ENCODE measurements at places on chromosomes 5 and 9. TPM values are rescaled to one million over a fixed set of nuclear protein-coding genes. Genes with fewer than 3 reads are reported as not detected.

MYMK gene
- total RNA-seq: not detected

FOXD4L5 gene
- total RNA-seq: not detected

BTNL3 gene
- 1.0 TPM for total RNA-seq

FOXE1 gene
- not detected for total RNA-seq

WWC1 gene
- total RNA-seq: 1.2 TPM

MED10 gene
- total RNA-seq: 46.0 TPM

TAF11L10 gene
- not detected for total RNA-seq

PPP2R2B gene
- total RNA-seq: 9.3 TPM

UGT3A2 gene
- total RNA-seq: not detected

GCNT4 gene
- total RNA-seq: 1.5 TPM

TAF11L14 gene
- total RNA-seq: not detected

SPATA9 gene
- 2.1 TPM for total RNA-seq

PARP8 gene
- total RNA-seq: 104 TPM

PROB1 gene
- 1.1 TPM for total RNA-seq

SV2C gene
- 0.32 TPM for total RNA-seq

TTC1 gene
- total RNA-seq: 36.1 TPM

HMHB1 gene
- total RNA-seq: not detected

HTR4 gene
- 0.79 TPM for total RNA-seq

NR4A3 gene
- total RNA-seq: 3.5 TPM

HARS1 gene
- 48.5 TPM for total RNA-seq

C1QTNF3 gene
- total RNA-seq: 4.6 TPM

DNM1 gene
- 2.0 TPM for total RNA-seq

DDX4 gene
- total RNA-seq: not detected

FBP1 gene
- total RNA-seq: 17.8 TPM

FGD3 gene
- 97.6 TPM for total RNA-seq

PPP1R26 gene
- 9.8 TPM for total RNA-seq

ARHGEF39 gene
- 0.95 TPM for total RNA-seq

GLDC gene
- total RNA-seq: 8.7 TPM

TRAF1 gene
- 29.2 TPM for total RNA-seq

GRXCR2 gene
- not detected for total RNA-seq

GABRA1 gene
- total RNA-seq: not detected

SCAI gene
- total RNA-seq: 19.6 TPM

NR5A1 gene
- 378 TPM for total RNA-seq

KIF4B gene
- total RNA-seq: 0.17 TPM

NMUR2 gene
- total RNA-seq: not detected

OBP2B gene
- total RNA-seq: not detected

SOHLH1 gene
- not detected for total RNA-seq

Data from spleen (tissue), 13 donors.